Renal pelvis (tissue), 12 donors: ENCODE measurements at places on chromosomes 5 and 9.

GRCh38 chr5:75716715-75717081 is 539 bp downstream of the POC5 start:
- no peak for DNase-seq

- DNase-seq: peak; percentile 5
Measured at GRCh38 chr5:153629027-153629895, 138.8 kb downstream of the GRIA1 start.

- no peak for DNase-seq
Measured at GRCh38 chr5:142317173-142317572, 7.6 kb downstream of the SPRY4 start.

- no peak for DNase-seq
Measured at GRCh38 chr9:269081-269711, 54.5 kb downstream of the DOCK8 start.

DNA sequence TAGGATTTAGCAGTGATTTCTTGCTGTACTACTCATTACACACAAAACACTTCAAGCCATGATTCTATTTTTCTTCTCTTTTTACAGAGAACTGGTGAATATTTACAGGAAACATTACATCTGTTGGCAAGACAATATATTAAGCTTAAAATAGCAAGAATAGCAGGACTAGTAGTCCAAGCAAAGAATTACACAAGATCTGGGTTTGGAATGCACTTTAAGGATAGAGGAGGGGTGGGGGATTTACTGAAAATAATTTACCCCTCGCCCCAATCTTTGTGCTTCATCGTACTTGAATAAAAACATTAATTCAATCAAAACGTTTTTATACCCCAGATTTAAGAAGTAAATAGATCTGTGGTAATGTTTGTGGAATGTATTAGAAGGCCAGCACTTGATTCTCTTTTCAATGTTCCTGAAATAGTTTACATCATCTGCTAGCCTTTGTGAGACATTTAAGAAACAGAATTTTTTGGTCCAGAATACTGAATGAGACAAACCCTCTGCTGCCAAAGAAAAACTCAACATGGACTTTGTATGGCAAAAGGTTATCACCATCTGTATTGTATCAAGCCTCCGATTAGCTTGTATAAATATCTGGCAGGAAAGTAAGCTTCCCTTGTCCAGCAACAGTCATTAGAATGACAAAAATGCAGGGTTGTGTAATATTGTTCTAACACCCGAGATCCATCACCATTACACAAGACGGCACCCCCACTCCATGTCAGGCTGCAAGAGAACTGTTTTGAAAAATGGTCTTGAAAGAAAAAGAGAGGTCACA is 23.8 kb downstream of the SVEP1 start:
- peak; percentile 73 for DNase-seq

DNA sequence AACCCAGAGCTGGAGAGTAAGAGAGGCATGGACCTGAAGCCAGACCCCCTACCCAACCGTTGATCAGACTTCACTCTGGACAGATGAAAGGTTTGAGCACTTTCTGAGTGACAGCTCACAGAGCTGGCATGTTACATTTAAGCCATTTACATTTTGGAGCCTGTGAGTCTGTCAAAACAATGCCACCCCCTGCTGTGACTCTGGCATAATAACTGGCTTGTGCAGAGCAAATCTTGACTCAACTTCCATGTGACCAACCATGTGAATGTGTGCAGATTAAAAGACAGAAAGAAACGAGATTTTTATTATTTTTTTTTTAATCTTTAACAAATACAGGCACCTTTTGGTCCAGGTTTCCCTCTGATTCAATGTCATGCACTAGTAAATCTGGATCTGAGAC is 48.5 kb downstream of the MFAP3 start:
- no peak for DNase-seq

GRCh38 chr5:14429101-14430050 is 152.2 kb upstream of the OTULINL start:
- no peak for DNase-seq

DNA sequence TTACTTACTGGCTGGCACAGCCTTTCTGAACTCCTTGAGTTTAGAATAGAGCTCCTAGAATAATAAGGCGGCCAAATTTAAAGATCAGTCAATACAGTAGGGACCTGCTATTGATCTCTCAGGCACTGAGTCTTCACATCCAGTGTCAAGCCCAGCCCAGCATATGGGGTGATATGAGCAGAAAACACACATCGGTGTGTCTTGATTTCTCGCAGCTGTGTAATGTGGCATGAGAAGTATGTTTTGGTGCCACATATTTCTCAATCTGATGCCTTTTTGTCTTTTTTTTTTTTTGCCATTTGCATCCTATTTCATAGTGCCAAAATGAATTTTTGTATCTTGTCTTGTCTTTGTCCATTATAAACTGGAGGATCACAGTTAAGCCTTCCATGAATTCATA is 51.4 kb upstream of the FSD1L start:
- no peak for DNase-seq

- no peak for DNase-seq
Measured at GRCh38 chr9:120555839-120556238, 24.1 kb downstream of the CDK5RAP2 start.
